Foreskin keratinocyte (primary cell): ENCODE measurements at places on chromosomes 12 and 14. TPM values are rescaled to one million over a fixed set of nuclear protein-coding genes. Genes with fewer than 3 reads are reported as not detected.

The KRT73 gene
- not detected in 2 replicates for total RNA-seq

The C14orf180 gene
- total RNA-seq = not detected in 2 replicates

The NGB gene
- not detected in 2 replicates for total RNA-seq

The RD3L gene
- total RNA-seq = not detected in 2 replicates

The WNT5B gene
- total RNA-seq = 19.9 and 23.8 TPM in 2 replicates

The RPL10L gene
- not detected in 2 replicates for total RNA-seq

The NUAK1 gene
- total RNA-seq = 21.6 and 55.4 TPM in 2 replicates

The TRPV4 gene
- 0.82 and 1.5 TPM in 2 replicates for total RNA-seq

The CRIP2 gene
- 2.2 TPM in 2 replicates for total RNA-seq

The MYO1H gene
- not detected in 2 replicates for total RNA-seq

The SRRM4 gene
- total RNA-seq = not detected in 2 replicates

The RND1 gene
- 0.07 and 0.11 TPM in 2 replicates for total RNA-seq
